NCI-H1930 (cell line): ENCODE measurements at places on chromosomes 4 and X.

GRCh38 chr4:94307231-94307871, 35.3 kb downstream of the HPGDS start:
- DNase-seq: no peak

DNA sequence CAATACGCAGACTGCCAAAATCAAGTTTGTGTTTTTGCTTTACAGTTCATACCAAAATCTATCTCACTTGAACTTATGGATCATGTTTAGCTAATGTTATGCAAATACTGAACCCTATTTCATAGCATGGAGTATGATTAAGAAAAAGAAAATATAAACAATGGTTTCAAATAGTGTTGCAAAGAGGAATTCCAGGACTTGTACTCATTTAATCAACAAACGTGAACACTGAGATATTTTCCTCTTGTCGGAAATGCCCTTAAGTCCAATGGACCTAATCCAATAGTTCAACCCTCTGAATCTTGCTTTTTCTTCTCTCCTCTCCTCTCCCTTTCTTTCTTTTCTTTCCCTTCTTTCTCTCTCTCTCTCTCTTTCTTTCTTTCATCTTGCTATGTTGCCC, 30.8 kb downstream of the RASL11B start:
- no peak for DNase-seq

DNA sequence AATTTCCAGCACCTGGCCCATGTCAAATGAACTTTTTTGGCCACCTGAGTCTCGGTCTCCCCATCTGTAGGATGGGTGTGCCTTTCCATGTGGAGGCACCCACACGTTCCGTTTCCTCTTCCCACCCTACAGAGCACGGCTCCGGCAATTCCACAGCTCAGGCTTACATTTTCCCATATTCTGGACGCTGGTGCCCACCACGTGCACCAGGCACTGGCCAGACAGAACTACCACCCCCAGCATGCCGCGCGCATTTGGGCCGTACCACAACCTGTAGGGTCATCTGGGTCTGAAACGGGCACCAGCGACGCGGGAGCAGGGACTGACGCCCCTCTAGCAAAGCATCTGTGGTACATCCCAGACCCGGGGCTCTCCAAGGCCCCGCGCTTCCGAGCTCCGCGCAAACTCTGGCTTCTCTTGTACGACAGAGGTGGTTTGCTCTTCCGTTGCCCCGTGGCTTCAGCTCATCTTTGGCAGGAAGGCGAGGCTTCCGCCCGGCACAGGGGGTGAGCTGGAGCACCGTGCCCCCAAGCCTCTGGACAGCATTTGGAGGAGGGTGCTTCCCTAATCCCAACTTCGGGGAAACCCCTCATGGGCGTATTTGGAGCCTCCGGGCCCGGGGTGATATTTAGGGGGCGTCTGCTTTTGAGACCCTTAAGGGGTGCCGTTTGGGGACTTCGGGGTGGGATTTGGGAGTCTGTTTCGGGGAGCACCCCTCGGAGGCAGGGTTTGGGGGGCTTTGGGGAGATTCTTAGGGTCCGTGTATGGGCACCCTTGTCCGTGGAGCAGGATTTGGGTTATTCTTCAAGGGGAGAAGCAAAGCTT, 3.0 kb upstream of the UBA1 start:
- peak; percentile 80 for DNase-seq

DNA sequence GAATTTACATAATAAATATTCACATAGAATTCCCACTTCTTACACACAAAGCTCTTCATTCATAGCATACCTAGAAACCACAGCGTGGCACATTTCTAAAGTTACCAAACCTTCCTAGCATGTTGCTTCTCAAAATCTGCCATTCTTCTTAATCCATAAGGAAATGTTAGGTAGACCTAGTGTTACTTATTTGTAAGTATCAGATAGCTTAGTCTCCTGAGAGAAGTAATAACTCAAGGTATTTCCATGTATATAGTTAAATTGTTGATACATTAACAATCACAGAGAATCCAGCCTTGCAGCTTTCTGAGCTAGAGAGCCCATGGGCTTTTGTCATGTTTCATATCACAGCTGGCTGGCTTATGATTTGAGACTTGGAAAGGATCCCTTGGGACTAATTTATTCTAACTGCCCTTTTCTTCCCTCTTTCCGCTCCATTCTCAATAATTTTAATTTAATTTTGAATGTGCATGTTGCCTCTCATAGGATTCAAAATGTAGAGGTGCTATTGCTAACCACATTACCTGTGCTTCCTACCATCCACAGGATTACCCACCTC, 17.6 kb downstream of the SH3RF1 start:
- DNase-seq: no peak

- DNase-seq: no peak
Measured at GRCh38 chr4:115152081-115152480, 38.7 kb upstream of the NDST4 start.

DNA sequence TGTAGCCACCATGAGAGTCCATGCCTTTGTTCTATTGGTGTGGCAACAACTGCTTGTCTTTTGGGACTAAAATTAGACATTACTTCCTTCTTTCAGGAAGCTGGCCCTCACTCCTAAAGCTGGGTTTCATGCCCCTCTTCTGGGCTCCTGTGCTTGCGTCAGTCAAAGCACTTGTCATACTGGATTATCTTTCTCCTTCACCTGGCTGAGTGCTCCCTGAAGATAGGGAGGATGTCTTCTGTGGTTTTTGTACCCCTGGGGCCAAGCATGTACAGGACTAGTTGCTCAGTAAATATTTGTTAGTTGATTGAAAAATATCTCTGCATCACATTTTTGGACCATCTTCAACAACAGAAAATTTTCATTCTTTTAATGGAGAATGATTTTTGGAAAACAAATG, 26.1 kb upstream of the LONRF3 start:
- no peak for DNase-seq

DNA sequence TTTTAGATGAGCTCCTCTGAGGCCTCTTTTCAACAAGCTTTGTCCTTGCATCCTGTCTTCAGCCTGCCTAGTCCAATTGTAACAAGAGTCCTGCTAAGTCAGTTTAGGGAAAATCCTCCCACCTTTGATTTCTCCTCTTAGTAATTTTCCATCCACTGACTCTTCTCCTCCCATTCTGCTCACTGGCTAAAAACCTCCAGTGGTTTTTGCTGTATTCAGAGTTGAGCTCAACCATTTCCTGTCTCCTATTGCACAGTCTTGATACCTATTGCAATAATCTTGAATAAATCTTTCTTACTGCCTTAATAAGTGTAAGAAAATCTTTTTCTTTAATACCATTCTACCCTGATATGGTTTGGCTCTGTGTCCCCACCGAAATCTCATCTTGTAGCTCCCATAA, 117.8 kb upstream of the ENPP6 start:
- no peak for DNase-seq

DNA sequence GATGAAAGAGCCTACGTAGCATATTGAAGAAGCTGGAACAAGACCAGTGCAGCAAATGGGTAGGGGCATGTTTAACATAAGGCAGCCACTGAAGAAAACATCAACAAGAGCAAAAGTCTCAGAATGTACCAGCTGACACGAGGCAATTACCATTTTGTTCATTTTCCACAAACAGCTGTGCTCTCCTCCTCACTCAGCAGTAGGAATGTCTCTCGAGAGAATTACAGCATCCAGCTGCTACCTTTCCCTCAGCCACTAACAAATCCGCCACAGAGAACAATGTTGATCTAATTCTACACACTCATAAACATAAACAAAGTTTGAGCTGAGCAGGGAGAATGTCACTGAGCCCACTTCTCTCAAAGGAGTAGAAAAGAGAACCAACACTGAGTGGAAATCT, 68.0 kb downstream of the OPHN1 start:
- DNase-seq: no peak

GRCh38 chr4:76782837-76783236, 115.1 kb downstream of the SOWAHB start:
- no peak for DNase-seq

DNA sequence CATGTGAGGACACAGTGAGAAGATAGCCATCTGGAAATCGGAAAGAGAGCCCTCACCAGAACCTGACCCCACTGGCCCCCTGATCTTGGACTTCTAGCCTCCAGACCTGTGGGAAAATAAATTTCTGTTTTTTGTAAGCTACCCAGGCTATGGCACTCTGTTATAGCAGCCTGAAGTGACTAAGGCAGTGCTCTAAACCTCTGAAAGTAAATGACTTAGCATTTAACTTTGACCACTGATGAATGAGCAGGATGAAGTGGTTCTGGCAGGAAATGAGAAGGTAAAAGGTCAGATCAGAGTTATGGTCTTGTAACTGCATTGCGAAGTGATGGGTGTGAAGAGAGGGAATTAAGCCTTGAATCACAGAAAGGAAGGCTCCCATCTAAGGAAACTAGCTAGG, 17.0 kb downstream of the GPAT3 start:
- no peak for DNase-seq

GRCh38 chr4:119184128-119184527, 28.4 kb upstream of the USP53 start:
- no peak for DNase-seq

- no peak for DNase-seq
Measured at GRCh38 chr4:70629469-70630090, 1.0 kb downstream of the ENAM start.

DNA sequence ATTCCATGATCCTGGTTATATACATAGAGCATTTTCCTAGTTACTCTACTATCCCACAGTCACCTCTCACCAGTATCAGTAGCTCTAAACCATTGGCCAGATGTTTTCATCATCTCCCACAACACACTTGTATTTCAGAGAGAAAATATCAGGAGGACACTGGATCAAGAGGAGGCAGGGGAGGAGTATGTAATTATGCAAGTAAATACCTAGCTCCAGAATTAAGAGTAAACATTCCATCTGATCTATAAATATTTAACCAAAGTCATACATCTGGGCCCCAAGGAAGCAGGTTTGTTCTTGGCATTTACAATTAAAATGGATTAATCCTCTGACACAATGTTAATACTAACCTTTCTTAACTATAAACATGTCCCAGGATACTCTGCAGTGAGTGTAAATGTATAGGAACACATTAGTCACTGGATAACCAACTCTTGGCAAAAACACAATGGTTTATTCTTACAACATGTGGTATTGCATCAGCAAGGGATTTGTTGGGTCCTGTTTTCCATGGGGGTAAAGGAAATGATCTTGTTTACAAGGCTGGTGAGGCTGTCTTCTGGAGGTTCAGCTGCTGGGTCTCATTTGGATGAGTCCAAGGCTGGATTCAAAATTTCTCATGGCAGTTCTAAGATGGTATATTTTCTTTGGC, 170.1 kb downstream of the ATG4A start:
- DNase-seq: no peak

DNA sequence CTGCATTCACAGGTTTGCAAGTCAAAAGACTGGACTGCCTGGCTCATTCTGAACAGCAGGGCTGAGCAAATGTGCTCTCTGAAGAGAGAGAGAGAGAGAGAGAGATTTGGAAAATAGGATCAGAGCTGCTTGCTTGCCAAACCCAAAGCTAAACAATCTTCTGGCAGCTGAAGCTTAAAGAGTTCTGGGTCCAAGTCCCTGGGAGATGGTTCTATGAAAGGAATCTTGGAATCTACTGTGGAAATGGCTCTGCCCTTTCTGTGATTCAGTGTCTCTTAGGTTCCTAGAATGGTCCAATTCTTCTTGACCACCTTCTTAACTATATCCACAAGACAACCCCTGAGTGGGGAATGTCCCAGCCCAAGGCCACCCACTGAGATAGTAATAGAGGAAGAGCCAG, 66.1 kb upstream of the EFNB1 start:
- no peak for DNase-seq

DNA sequence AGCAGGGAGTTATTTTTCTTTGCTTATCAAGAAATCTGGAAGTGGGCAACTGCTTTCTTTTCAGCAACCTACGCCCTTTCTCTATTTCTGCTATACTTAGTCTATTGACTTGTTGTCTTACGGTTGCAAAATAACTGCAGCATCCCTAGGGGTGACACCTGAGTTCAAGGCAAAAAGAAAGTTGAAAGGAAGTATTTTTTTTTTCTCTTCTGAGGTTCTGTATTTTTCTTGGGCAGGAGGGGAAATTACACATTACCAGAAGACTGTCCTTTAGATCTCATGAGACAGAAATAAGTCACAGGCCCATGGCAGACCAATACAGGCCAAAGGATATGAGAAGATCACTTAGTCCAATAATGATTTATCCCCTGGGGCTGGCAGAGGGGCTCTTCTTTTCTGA, 204.7 kb upstream of the CASK start:
- DNase-seq: no peak

DNA sequence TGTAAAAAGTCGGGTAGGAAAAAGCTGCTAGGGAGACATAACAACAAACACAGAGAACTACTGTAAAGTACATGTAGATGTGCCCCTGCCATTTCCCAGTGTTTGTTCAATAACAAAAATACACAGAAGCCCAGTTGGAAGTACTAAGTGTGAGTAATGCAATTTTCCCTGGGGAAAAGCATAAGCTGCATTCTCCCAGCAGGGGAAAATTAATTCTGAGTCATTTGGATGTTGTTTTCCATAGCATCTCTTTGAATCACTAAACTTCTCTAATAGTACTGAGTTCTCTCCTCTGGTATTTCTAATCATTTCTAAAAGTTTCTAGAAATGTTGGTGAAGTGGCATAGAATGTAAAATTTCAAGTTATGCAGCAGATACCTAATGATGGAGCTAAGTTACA, 1114.9 kb downstream of the C4orf33 start:
- peak; percentile 16 for DNase-seq

DNA sequence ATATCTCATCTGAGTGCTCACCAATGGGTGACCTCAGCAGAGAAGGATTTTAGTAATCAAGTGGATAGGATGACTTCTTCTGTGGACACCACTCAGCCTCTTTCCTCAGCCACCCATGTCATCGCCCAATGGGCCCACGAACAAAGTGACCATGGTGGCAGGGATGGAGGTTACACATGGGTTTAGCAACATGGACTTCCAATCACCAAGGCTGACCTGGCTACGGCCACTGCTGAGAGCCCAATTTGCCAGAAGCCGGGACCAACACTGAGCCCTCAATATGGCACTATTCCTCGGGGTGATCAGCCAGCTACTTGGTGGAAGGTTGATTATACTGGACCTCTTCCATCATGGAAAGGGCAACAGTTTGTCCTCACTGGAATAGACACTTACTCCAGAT, 97.4 kb downstream of the LCORL start:
- no peak for DNase-seq

DNA sequence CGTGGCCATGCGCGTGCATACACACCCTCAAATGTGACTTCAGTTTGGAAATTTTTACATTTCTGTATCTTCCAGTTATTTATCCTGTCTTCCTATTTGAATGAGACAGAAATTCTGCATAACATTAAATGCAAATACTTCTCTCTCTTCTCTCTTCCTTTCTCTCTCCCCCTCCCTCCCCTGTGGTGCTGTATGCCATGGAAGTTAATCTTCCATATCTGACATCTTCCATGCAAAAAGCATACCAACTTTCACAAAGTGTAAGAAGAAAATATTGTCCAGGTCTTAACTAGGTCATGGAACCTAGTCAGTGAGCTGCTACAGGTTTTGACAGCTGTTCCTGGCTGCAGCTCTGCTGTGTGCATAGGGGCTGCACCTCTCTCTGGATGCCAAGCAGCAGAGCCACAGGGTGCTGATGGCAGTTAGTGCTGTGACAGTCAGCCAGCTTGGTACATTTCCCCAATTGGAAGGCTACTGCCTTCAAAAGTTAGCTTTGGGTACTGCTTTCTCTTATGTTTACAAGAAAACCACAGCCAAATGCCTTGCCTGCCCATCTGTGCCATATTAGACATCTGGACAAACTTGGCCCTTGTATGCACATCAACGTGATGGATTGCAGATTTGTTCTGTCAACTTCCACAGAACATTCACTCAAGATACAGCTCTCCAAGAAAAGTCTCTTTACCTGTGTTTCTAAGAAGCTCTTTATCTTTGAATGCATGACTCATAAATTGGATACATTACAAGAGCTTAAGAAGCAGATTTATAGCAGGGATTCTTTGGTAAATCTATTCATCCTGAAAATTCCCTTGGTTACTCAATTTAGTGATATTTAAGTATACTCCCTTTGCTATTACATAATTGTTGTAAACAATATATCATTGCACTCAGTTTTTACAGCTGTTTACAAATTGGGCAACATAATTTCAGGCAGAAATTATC, 623.8 kb downstream of the EPHA5 start:
- no peak for DNase-seq
